PC-9 (cell line): ENCODE measurements at places on chromosomes 11 and 22. TPM values are rescaled to one million over a fixed set of nuclear protein-coding genes. Genes with fewer than 3 reads are reported as not detected.

C11orf42 gene
- not detected in 2 replicates for total RNA-seq

HBD gene
- total RNA-seq: not detected in 2 replicates

SERHL2 gene
- 1.9 and 2.4 TPM in 2 replicates for total RNA-seq

CDC45 gene
- 27.5 and 29.1 TPM in 2 replicates for total RNA-seq

PLEKHA7 gene
- 26.9 and 28.3 TPM in 2 replicates for total RNA-seq

ELMOD1 gene
- not detected in 2 replicates for total RNA-seq

OR5A1 gene
- not detected in 2 replicates for total RNA-seq

KCNQ1OT1 gene
- total RNA-seq: 3.4 and 4.3 TPM in 2 replicates

OR10D3 gene
- total RNA-seq: not detected in 2 replicates

SAA2 gene
- total RNA-seq: 1.2 TPM in 1 of 2 replicates, not detected in the other

RAG2 gene
- not detected in 2 replicates for total RNA-seq

OR8A1 gene
- total RNA-seq: not detected in 2 replicates

MTFP1 gene
- total RNA-seq: 18.5 and 21.9 TPM in 2 replicates
